ENCODE measurements at places on chromosomes 2 and 18.

GRCh38 chr18:50836521-50836957 lies 16.7 kb upstream of the MRO start:
- DNase-seq = no peak

DNA sequence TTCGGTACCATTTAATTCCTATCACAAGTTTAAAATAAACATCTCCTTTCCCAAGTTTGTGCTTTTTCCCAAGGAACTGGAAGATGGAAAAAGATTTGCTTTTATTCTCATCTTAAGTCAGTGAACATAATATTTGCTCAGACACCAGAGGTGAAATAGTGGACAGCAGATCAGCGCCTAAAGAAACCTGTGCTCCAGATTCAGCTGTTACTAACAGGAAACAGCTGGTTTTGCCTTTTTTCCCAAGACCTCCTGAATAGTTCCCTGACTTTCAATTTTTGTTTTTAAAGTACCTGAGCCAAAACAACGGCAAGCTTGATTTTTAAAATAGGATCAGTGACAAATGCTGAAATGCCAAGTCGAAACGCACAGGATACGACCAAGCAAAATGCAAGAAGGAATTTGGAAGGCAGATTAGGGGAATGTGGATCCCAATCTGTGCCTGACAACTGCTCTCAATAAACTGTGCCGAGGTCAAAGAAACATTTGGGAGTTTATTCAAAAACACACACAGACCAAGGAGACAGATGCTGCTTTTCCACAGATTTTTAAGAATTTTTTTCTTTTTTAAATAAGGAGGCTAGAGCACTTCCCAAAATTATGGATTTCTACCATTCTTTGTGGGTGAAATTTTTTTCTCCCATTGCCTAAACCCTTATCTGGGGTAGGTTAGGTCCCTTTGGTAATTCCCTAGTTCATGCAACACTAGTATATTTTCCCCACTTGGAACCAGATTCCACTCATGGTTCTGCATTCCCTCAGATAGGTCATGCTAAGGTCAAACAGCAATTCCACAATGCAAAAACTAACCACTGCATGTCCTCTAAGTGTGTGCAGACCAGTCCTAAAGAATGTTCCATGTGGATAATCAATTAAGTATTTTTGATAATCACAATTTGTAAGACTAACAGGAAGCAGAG lies 121.5 kb upstream of the PDE1A start:
- no peak for DNase-seq

DNA sequence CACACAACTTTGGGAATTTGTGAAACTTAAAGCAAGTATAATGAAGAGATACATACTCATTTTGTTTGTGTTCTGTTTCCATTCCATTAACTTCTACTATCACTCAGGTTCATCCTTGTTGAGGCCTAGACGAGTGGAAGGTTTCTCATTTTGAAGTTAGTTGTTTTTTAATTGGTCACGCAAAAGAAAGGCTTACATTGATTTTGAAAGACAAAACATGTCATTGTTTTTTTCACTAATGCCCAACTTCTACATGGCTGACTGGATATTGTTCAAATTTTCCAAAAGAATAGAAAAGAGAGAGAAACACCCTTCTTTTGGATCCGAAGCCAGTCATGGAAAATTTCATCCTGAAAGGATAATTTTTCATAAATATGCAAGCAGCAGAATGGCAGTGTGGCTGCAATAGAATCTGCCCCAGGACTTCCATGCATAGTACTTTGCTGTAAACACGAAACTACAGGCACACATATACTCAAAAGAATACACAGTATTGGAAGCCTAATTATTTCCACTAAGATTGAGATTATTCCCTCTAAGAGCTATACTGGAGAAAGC lies 27.4 kb downstream of the PRKCE start:
- no peak for DNase-seq

GRCh38 chr2:156574112-156574511 lies 137.9 kb downstream of the GPD2 start:
- no peak for DNase-seq

DNA sequence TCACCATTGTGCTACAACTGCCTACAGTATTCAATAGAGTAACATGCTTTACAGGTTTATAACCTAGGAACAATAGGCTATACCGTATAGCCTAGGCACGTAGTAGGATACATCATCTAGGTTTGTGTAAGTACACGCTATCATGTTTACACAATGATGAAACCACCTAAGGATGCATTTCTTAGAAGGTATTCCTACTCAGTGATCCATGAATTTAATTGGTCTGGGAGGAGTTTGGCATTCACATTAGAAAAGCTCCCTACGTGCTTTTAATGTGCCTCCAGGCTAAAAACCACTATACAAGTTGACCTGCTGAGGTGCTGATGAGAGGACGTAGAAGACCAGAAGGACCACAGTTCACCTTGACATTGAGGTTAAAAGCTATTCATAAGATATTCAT lies 154.5 kb upstream of the LRRTM1 start:
- DNase-seq = no peak

DNA sequence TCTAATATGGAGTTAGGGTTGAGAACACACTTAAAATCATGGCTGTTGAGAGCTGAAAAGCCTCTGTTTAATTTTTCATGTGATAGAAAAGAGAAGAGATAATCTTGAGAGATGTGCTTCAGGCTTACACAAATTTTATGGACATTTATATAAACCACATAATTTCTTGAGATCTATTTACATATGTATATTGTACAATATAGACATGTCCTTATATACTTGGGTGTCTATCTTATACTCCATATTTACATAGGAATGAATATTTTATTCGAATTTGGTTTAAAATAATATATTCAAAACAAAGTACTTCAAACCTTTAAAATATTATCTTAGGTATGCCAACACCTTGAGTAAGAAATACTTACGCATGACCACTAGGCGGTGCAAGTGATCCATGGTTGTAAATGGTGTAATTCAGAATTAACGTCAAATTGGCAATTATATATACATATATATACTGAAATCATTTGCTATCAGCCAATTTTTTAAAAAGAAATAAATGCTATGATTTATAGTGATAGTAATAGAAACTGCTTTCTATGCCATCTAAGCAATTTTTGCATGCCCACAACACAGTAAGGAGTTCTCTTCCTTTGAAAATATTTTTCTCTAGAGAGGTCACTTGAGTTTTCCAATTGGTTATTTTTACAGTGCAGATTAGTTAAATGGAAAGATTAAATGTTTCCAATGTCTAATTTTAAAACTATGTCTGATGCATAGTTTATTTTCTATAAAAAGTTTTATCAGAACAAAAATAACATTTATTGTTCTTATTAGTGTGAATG lies 37.6 kb upstream of the SPAG16 start:
- DNase-seq = peak; percentile 59

DNA sequence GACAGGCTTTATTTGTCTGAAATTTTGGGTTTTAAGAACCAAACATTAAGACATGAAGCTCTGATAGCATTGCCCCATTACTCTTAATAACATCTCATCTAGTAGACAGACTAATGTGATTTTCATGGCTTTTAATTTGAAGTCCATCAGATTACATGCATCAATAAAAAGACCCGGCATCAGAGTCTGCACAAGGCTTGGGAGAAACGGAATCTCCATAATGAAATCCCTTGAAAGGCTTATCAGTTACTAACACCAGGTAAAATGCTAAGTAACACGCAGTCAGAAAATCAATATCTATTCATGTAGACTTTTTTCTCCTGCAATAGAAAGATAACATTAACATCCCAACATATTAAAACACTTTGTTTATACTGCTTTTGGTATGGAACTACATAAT lies 1485.2 kb upstream of the DDX18 start:
- no peak for DNase-seq

DNA sequence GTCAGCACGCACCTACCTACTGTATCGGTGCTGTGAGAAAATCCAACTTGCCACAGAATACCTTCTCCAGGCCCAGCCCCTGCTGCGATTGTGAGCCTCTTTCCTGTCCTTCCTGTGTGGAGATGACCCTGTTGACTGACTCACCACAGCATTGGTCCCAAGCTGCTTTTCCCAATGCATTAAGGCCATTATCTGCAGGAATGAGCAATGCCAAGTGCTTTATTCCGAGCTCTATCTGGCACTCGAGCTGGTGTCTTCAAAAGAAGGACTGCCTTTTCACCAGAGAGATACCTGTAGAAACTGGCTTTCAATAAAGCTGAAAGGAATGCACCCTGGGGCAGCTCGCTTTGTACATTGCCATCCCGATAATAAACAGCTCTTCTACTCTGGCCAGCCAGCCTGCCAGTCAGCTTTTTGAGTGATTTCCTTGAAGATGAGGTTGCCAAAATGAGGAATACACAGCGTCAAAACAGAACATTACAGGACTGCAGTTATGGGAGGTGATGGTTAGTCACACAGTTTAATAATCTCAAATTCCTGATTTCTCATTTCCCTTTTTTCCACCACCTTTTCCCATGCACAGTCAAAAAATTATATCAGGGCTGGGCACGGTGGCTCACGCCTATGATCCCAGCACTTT lies 8.3 kb upstream of the RNF103 start:
- no peak for DNase-seq

DNA sequence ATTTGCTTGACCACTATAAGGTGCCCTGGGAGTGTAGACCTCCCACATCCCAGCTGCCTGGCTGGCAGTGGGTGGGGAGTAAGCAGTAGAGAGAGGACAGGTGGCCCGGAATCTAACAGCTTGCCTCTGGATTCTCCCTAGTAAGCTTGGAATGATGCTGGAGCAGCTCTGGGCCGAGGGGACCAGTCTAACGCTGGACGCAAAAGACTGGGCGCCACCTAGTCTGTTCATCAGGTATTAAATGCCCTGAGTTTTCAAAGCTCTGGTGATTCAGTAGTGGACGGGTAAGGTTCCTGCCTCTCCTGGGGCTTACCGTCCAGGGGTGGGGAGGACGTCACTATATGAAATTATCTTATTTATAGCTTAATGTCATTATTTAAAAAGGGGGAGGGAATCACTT lies 648 bp upstream of the LYPD6B start:
- no peak for DNase-seq

- DNase-seq = no peak
Measured at GRCh38 chr18:60568220-60568619, 195.6 kb upstream of the MC4R start.

GRCh38 chr18:51867767-51868166 lies 472.2 kb upstream of the DCC start:
- no peak for DNase-seq

DNA sequence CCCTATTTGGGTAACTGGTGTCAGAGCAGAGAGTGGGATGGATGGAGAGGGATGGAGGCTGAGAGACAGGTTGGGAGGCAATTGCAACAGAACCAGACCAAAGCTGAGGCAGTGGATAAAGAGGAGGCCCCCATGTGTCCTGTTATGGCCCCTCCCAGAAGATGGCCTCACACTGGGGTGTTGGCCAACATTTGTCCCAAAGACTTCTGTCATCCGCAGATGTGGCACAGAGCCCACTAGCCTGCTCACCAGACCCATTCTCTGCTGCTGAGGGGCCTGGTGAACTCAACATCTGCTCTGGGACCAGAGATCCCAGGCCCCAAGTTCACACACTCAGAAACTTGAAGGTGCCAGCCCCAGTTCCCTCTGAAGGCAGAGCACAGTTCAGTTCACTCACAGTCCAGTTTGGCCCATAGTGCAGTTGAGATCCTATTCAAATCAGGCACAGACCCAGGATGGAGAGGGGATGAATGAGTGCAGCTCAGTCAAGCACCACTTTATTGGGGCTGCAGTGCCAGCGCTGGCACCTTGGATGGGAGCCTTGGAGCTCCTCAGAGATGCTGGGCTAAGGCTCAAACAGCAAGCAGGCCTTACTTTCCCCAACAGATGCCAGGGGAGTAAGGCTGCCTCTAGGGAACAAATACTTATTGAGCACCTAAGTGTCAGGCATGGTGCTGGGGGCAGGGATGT lies 189.2 kb downstream of the ZBTB7C start:
- no peak for DNase-seq
